ENCODE measurements at places on chromosomes 11 and 22.

GRCh38 chr22:49523374-49524008 is 304.2 kb downstream of the BRD1 start:
- H3K27me3 ChIP-seq: peaks cover 8% of the 10 kb centered on the region
- H3K4me1 ChIP-seq: no peaks in the 10 kb centered on the region
- no peak overlapping the region for H3K4me3 ChIP-seq
- no peak for DNase-seq
- H3K36me3 ChIP-seq: peaks cover 3% of the 10 kb centered on the region

- DNase-seq: no peak
- peaks cover 4% of the 10 kb centered on the region for H3K36me3 ChIP-seq
- H3K27me3 ChIP-seq: peaks cover 5% of the 10 kb centered on the region
- no peak overlapping the region for H3K4me3 ChIP-seq
These were observed 47.9 kb upstream of the TH start for GRCh38 chr11:2219318-2220017.

GRCh38 chr11:69166218-69167115 is 10.7 kb downstream of the SMIM38 start:
- H3K27me3 ChIP-seq: peaks cover 4% of the 10 kb centered on the region
- peak overlapping the region; percentile 92 for H3K27ac ChIP-seq
- peaks cover 16% of the 10 kb centered on the region for H3K4me1 ChIP-seq

GRCh38 chr22:50507991-50508884 is at the start of gene NCAPH2:
TSS of gene NCAPH2 (plus strand) at chr22:50508224. CDS start at chr22:50508338, 114 bp downstream.
- peak within 1 kb of the TSS; percentile 97 for H3K4me3 ChIP-seq
- no peaks in the 10 kb centered on the region for H3K27me3 ChIP-seq
- DNase-seq: peak; percentile 98
- H3K4me1 ChIP-seq: peaks cover 13% of the 10 kb centered on the region

GRCh38 chr22:44286646-44287045 is 26.1 kb downstream of the SHISAL1 start:
- no peaks in the 10 kb centered on the region for H3K36me3 ChIP-seq
- no peak for DNase-seq
- H3K27ac ChIP-seq: no peak overlapping the region
- no peaks in the 10 kb centered on the region for H3K27me3 ChIP-seq
- H3K4me3 ChIP-seq: no peak overlapping the region

DNA sequence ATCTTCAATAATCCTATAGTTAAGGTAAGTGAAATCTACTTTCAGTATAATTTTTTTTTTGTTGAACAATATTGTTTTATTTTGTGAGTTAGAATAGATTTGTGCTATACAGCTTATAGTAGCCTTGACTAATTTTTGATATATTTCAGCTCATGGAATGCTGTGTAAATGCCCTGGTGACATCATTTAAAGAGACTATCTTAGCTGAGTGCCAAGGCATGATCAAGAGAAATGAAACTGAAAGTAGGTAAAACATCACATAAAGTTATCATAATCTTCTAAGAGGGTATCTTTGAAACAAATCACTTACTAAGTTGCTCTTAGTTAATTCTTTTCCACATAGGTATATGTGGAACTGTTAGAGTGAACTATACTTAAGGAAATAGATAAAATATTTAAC is 51.4 kb upstream of the ACAT1 start:
- H3K4me1 ChIP-seq: peaks cover 22% of the 10 kb centered on the region
- DNase-seq: no peak
- peaks cover 13% of the 10 kb centered on the region for H3K36me3 ChIP-seq
- H3K4me3 ChIP-seq: no peak overlapping the region

- H3K4me1 ChIP-seq: no peaks in the 10 kb centered on the region
- H3K4me3 ChIP-seq: no peak overlapping the region
- H3K27ac ChIP-seq: no peak overlapping the region
- no peak for DNase-seq
- H3K27me3 ChIP-seq: no peaks in the 10 kb centered on the region
These were observed 17.6 kb downstream of the VSTM5 start for GRCh38 chr11:93832780-93833179.

DNA sequence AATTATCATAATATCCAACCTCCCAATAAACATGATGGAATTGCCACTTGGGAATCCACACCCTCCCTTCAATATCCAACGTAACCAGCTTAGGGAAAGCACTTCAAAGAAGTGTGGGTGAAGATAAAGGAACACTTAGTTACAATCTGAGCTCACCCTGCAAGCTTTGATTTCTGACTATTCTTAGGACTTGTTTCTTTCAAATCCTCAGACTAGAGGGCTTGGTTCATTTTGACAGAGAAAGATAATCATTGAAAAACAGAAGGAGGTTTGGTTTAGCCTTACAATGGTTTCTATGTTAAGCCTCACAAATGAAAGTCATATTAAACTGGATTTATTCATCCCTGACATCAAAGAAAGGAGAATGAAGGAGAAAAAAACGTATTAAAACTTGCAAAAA is 57.9 kb upstream of the SYT13 start:
- no peaks in the 10 kb centered on the region for H3K36me3 ChIP-seq
- peaks cover 12% of the 10 kb centered on the region for H3K4me1 ChIP-seq
- no peak overlapping the region for H3K27ac ChIP-seq
- peaks cover 17% of the 10 kb centered on the region for H3K27me3 ChIP-seq
- H3K4me3 ChIP-seq: no peak overlapping the region

- peak overlapping the region; percentile 73 for H3K4me3 ChIP-seq
- peak overlapping the region; percentile 83 for H3K27ac ChIP-seq
- H3K27me3 ChIP-seq: peaks cover 4% of the 10 kb centered on the region
- peak; percentile 56 for DNase-seq
These were observed 10.5 kb upstream of the C11orf24 start for GRCh38 chr11:68282141-68282860.

GRCh38 chr11:134142536-134142935 is 73.7 kb downstream of the JAM3 start:
- peaks cover 8% of the 10 kb centered on the region for H3K36me3 ChIP-seq
- peaks cover 10% of the 10 kb centered on the region for H3K4me1 ChIP-seq
- no peak overlapping the region for H3K4me3 ChIP-seq
- no peak for DNase-seq
- H3K27me3 ChIP-seq: no peaks in the 10 kb centered on the region

DNA sequence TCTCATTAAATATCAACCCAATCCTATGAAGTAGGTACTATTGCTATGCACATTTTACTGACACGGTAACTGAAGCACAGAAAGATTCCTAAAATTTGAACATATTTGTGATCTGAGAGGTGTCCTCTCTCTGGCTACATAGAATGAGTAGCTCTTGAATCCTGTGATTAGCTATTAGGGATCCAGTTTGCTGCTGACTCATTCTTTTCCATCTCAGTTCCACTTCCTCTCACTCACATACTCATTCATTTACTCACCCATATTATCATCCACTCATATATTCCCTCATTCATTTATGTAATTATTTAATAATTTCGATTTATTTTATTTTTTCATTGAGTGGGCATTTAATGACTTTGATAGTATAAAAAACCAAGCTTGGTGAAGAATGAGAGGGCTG is 42.7 kb downstream of the OR5B17 start:
- H3K4me1 ChIP-seq: no peaks in the 10 kb centered on the region
- DNase-seq: no peak
- no peaks in the 10 kb centered on the region for H3K36me3 ChIP-seq

GRCh38 chr11:128026596-128026995 is 560.8 kb downstream of the ETS1 start:
- H3K27ac ChIP-seq: no peak overlapping the region
- peaks cover 15% of the 10 kb centered on the region for H3K27me3 ChIP-seq
- no peak overlapping the region for H3K4me3 ChIP-seq
- H3K4me1 ChIP-seq: no peaks in the 10 kb centered on the region
- no peak for DNase-seq

GRCh38 chr11:66918741-66919140 is 39.4 kb downstream of the PC start:
- no peaks in the 10 kb centered on the region for H3K27me3 ChIP-seq
- no peak for DNase-seq
- no peak overlapping the region for H3K4me3 ChIP-seq
- H3K36me3 ChIP-seq: no peaks in the 10 kb centered on the region
- no peaks in the 10 kb centered on the region for H3K4me1 ChIP-seq

DNA sequence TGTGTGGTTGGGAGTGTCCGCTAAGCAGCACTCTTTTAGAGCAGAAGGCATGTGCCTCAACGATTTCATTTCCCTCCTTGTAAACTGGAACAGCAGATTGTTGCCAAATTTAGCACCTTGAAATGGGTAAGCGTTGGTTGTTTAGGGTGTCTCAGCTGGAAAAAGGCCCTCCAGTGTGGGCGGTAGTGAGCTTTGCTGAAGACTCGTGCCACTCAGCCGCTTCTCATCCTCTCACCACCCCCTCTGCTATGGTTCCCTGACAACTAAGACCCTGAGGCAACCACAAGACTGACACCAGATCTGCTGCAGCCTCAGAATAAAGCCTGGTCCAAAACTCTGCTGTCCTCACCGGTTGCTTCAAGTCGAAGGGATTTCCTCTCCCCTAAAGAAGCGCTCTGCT is 9.9 kb upstream of the FERMT3 start:
- DNase-seq: no peak
- H3K27me3 ChIP-seq: no peaks in the 10 kb centered on the region
- peaks cover 39% of the 10 kb centered on the region for H3K36me3 ChIP-seq
- peaks cover 15% of the 10 kb centered on the region for H3K4me1 ChIP-seq
- no peak overlapping the region for H3K27ac ChIP-seq
- no peak overlapping the region for H3K4me3 ChIP-seq
